CD4-positive, alpha-beta T cell treated with Interferon alpha-2 for 1 hour (primary cell): ENCODE measurements at places on chromosomes 1 and 21.

DNA sequence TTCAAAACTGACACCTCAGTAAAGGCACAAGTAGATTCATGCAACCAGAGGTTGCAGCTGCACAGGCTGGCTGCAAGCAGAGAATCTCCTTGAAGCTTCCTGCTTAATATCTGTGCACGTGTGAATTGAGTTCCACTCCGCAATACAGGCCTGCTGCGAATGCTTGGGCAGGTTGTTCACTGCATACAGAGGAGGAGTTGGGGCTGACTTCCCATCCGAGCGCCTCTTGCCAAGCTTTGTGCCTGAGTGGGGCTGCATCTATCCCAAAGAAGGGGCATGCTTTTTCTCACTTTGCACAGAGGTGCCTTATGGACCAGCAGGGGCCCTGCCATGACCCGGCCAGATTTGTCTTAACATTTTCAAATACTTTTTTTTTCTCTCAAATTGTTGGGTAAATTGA lies 17.9 kb upstream of the PADI1 start:
- no peak for DNase-seq

- DNase-seq: no peak
Measured at GRCh38 chr1:28132171-28133167, 44.0 kb downstream of the PTAFR start.

- no peak for DNase-seq
Measured at GRCh38 chr1:118110580-118110979, 74.4 kb downstream of the SPAG17 start.

- DNase-seq: no peak
Measured at GRCh38 chr1:70945251-70945650, 102.4 kb downstream of the PTGER3 start.

DNA sequence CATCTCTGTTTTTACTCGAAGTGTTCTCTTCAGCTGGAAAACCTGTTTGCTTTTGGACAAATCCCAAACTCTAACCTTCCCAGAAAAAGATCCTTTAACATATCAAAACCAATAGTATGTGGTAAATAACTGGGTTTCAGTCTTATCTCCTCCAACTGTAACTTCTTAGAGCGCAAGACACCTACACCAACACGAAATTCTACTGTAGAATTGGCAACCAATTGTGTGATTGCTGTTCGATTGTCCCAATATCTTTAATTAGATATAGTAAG lies 5.8 kb upstream of the MPZL1 start:
- DNase-seq: no peak

DNA sequence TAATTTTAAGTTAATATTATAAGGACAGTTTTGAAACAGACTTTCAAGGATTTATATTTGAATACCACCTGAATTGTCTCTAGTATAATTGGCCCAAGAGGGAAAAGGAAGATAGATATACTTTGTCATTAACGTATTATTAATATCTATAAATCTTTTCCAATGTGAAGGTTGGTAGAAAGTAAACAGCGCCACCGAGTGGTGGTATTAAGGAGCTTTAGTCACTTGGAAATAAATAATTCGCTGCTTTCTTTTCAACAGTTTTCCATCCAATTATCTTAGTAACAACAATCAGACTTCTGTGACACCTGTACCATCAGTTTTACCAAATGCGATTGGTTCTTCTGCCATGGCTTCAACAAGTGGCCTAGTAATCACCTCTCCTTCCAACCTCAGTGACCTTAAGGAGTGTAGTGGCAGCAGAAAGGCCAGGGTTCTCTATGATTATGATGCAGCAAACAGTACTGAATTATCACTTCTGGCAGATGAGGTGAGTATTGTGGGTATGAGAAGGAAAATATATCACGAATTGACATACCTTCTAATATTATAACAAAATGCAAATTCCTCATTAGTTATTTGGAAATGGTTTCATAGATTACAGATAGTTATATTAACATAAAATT lies 37.7 kb downstream of the SH3GLB1 start:
- peak; percentile 67 for DNase-seq

DNA sequence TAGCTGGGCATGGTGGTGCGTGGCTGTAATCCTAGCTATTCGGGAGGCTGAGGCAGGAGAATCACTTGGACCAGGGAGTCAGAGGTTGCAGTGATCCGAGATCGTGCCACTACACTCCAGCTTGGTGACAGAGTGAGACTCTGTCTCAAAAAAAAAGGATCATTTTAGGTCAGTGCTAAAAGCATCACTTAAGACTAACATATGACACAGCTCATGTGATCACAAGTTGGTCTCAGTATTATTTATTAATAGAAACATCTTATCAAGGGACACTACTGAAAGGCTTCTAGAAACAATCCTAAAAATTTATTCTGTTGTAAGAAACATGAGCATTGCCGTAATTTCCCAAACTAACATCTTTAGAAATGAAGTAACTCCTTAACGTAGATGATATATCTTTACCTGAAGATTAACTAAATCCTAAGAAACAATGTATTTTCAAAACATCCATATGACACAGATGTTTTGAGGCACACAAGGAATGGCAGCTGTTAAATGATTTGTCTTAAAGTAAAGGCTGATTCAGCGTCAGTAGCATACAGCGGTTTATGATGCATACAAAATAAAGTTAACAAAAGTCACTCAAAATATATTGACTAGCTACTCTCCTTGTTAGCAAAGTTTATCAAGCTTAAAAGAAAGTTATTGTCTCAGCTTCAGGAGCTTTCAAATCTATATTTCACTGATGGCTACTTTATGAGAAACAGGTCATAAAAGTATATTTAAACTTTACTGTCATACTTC lies 2.6 kb downstream of the NIBAN1 start:
- DNase-seq: no peak

DNA sequence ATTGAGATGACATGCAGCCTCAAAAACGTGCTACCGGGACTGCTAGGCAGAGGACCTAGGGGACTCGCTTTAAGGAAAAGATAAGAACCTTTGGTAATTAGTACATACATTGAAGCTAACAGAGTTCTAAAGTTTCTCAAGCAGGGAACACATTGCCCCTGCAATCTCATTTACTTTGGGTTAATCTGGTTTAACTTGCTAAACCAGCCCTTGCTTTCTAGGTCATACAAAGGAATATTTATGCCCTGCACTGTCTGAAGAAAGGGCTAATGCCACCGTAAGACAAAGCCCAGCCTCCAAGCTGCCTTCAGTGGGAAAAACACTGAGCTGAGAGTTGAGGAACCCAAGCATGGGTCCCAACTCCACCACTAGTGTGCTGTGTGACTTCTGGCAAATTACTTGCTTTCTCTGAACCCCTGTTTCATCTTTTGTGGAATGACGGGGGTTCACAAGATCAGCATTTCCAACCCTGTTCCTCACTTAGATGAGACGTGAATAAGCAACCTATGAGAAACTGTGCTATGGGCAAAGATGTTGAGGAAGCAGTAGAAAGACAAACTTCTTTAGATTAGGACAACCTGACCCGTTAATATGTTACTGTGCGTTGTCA lies 66.3 kb downstream of the VWA5B1 start:
- DNase-seq: no peak

DNA sequence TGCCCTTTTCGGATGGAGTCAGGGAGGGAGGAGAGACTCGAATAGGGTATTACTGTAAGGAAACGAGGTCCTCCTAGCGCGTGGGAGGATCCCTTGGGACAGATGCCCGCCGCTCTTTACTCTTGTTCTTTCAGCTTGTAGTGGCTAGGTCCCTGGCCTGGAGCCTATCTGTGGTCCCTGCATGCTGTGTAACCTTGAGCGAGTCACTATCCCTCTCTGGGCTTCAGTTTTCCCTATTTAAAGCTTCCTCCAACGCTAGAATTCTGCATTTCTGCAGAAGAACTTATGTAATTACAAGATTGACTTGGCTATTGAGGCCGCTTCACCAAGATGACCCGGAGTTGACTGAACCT lies 744 bp downstream of the MIER1 start:
- DNase-seq: no peak

DNA sequence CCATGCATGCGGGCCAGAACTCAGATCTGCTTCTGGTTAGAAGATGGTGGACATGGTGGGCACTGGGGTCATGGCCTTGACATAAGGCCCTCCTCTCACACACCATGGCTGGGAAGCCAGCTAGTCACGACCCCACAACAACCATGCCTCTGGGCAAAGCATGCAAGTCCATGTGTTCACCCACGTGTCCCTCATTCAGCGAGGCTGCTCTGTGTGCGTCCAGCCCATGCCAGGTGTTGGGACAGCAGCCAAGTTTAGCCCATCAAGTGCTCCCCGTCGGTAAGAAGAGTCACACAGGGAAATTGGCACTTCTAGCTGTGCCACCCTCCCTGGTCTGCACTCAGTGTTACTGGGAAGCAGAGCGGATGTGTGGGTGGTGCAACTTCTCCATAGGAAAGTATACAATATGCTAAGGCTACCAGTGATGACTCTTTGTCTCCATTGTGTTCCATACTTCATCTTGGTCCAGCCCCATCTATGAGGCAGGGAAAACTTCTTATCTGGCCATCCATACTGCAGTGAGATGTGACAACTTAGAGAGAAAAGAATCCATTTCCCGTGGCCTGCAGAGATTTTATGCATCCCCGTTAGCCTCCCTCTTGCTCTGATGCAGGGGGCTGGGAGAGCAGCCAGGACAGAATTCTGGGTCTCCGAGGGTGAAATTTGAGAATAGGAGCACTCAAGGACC lies 198.0 kb downstream of the GRIK3 start:
- no peak for DNase-seq

- DNase-seq: no peak
Measured at GRCh38 chr21:40067751-40068150, 200.5 kb downstream of the PCP4 start.

DNA sequence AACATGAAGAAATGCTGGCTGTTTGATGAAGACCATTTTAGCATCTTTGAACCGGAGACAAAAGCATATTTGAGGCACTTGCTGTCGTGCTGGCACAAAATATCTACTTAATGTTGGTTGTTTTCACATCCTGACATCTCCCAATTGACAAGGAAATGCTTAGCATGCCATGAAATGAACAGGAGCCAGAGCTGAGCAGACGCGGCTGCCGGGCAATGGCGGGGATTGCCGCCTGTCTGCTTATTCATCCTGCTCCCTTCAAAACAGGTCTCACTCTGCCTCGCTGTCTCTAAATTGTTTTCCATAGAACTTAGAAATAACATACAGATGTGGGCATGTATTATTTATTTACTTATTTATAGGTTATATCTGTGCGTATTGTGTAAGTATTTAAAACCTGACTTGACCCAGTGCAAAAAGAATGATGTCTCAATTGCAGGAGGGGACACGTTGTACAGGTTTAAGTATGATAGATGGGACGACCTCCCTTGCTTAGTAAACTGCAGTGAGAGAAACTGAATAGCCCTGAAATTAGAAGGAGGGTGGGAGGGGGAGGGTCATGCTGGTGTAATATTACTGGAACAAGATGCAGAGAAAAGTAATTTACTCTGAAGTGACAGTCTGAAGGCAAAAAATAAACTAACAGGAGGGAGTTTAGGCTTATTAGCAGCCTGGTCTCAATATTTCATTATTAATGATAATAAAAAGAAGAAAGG lies 590.4 kb upstream of the PLXNA2 start:
- no peak for DNase-seq

DNA sequence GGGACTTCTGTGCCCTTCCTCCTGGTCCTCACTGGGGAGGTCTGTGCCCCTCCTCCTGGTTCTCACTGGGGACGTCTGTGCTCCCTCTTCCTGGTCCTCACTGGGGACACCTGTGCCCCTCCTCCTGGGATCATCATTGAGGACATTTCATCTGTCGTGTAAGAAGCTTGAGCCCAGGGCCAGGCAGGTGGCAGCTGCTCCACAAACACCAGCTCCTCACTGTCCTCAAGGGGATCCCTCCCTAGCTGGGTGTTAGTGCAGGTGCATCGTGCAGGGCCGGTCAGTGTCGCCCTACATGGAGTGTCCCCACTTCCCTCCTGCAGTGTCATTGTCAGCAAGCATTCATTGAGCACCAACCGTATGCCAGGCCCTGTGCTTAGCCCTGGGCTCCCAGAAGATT lies 312.7 kb downstream of the PTPRU start:
- DNase-seq: no peak

- DNase-seq: peak; percentile 55
Measured at GRCh38 chr1:40059338-40059959, 18.9 kb downstream of the CAP1 start.

- DNase-seq: peak; percentile 57
Measured at GRCh38 chr1:155990005-155990739, 11.8 kb upstream of the ARHGEF2 start.
